ENCODE measurements at places on chromosomes 1 and 21.

GRCh38 chr21:46122758-46123683 lies 25.1 kb downstream of the COL6A2 start:
- DNase-seq, result no peak

DNA sequence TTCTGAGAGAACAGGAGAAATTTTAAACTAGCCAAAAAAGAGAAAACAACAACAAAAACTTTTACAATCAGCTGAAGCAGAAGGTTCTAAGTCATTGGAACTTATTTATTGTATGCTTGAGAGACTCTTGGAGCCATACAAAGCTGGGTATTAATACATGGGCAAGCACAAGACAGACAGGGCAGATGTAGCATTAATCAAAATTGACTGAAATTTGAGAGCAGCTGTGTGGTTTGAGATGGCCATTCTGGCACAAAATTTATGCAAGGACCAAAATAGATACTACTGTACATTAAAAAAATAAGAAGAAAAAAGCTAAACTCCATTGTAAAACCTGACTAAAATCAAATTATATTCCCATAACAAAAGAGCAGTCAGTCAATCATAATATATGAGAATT lies 892.5 kb downstream of the PLA2G4A start:
- no peak for DNase-seq

- DNase-seq, result no peak
These were observed 267.7 kb upstream of the PROX1 start for GRCh38 chr1:213720032-213720431.

- DNase-seq, result no peak
These were observed 27.1 kb downstream of the PKP1 start for GRCh38 chr1:201310251-201310985.

GRCh38 chr1:30847358-30847972 lies 61.1 kb downstream of the SDC3 start:
- DNase-seq, result no peak

Measured in GF-D8 (cell line).